ENCODE measurements at places on chromosomes 3 and 15.
A peak's percentile ranks its signal among the peaks of the same experiment; 100 is the strongest.

GRCh38 chr3:125051715-125052581 lies 3.8 kb downstream of the HEG1 start:
- DNase-seq = peak; percentile 85

DNA sequence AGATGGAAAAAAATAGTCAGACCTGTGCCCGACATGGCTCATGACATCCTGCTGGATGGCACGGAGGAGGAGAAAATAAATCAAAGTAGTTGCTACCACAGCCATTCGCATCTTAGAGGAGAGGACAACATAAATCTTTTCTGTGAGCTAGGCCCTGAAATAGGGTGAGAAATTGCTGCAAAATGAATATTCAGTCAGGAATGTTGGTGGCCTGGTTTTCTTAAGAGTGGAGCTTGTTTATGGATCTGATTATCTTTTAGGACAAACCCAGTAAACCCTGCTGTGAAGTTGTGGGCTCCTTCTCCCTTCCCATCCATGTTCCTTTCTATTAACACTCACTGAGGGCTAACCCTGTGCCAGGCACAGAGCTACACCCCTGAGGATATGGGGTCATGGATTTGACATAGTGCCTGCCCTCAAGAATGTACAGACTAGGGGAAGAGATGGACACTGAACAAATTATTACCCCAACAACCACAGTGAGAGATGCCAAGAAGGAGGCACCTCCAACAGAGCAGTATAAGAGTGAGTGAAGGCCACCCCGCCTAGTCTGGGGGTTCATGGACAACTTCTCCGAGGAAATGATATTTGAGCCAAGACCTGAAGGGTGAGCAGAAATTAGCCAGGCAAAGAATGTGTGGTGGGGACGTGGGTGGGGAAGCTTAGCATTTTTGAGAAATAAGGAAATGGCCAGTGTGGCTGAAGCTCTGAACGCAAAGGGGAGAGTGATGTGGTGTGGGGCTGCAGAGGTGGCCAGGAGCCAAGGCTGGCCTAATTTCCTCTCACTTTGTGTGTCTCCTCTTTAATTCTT lies 68.9 kb upstream of the ARL8B start:
- no peak for DNase-seq

GRCh38 chr15:62094388-62094787 lies 27.6 kb downstream of the C2CD4A start:
- no peak for DNase-seq

DNA sequence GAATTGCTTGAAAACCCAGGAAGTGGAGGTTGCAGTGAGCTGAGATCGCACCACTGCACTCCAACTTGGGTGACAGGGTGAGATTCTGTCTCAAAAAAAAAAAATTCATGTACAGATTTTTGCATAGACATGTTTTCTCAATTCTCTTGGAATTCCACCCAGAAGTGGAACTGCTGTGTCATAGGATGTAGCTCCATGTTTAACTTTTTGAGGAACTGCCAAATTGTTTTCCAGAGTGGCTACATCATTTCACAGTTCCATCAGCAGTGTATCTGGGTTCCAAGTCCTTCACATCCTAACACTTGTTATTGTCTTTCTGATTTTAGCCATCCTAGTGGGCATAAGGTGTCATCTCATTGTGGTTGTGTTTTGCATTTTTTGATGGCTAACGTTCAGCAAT lies 9.9 kb downstream of the CAPN7 start:
- DNase-seq = no peak

DNA sequence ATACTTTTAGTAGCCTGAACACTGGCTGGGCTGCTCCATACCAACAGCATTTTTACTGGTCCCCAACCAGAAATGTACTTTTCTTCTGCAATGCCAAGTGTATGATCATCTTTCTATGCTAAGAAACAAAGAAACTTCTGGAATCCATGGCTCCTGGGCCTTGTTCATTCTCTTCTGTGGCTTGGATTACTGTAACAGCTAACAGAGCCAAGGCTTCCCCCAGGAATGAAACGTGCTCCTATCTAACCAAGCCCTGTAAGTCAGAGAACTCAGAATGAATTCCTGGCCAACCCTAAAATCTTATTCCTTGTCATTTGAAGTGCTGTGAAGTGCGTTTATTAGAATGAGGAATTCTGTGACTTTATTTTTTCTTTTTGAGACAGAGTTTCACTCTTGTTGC lies 102.9 kb upstream of the RAD18 start:
- DNase-seq = no peak

GRCh38 chr3:122911901-122912300 lies 115.7 kb downstream of the SEMA5B start:
- no peak for DNase-seq

DNA sequence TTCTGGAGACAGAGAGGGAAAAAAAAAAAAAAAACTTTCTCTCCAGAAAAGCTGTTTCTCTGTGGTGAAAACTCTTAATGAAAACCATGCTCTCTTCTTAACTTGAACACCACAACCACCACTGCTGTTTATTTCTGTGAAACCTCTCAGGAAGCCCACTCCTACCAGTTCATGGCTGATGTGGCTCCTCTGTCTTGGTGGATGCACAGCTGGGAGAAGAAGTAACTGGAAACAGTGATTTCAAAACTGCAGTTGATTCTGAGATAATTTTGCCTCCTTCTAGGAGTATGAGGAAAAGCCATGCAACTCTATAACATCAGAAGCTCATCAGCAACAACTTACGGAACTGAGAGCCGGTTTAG lies 40.2 kb upstream of the PYGO1 start:
- DNase-seq = no peak

DNA sequence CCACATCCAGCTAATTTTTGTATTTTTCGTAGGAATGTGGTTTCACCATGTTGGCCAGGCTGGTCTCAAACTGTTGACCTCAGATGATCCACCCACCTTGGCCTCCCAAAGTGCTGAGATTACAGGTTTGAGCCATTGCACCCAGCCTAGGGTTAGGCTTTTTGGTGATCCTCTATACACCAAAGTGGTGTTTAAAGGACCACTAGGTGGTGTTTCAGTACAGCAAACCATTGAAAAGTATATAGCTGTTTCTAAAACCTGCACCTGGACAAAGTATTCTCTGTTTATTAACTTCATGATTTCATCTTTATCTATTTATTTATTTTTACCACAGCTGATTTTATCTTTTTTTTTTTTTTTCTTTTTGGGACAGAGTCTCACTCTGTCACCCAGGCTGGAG lies 68.4 kb downstream of the MINDY2 start:
- no peak for DNase-seq

DNA sequence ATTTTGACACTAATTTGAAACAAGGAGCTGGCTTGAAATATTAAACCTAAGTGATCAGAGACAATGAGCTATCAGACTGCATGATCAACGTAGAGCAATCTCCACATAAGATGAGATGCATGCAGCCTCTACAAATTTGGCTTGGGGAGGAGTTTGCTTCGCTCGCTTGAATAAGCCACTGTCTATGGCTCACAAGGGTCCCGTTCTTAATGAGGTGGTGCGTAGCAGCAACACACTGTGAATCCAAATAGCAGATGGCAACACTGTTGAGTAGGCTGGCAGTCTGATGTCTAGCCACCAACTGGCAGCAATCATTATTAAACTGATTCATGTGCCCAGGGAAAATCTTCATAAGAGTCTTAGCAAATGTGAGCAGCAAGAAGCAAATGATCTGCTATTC lies 125.4 kb upstream of the CCDC54 start:
- DNase-seq = no peak

DNA sequence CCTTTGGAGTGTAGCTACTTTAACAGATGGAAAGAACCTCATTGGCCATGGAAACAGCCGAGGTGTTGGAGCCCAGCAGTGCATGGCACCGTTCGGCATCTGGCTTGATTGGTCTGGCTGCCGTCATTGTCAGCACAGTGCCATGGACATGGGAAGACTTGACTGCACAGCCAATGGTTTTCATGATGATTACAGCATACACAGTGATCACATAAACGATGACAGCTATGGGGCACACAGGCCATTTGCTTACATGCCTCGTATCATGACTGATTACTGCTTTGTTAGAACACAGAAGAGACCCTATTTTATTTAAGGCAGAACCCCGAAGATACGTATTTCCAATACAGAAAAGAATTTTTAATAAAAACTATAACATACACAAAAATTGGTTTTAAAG lies 44.1 kb downstream of the PGPEP1L start:
- DNase-seq = no peak

- DNase-seq = no peak
Measured at GRCh38 chr3:25396251-25396650, 31.8 kb upstream of the RARB start.

DNA sequence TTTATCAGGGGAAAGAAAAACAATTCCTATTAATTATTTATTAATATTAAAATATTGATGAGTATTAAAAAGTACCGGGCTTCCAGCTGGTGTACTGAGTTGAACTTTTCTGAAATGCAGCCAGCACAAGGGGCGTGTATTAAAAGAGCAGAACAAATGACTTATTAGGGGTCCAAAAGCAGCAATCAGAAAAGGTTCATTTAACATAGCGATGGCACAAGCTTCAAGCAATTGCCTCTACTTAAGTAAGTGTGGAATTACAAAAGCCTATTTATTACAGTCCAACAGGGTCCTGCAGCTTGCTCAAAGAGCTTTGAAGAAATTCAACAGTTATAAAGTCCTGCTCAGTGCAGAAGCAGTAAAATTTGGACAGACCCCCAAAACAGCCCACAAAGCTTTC lies 285.6 kb downstream of the EPHA3 start:
- no peak for DNase-seq

- DNase-seq = no peak
Measured at GRCh38 chr3:14472471-14473351, 67.4 kb downstream of the GRIP2 start.

DNA sequence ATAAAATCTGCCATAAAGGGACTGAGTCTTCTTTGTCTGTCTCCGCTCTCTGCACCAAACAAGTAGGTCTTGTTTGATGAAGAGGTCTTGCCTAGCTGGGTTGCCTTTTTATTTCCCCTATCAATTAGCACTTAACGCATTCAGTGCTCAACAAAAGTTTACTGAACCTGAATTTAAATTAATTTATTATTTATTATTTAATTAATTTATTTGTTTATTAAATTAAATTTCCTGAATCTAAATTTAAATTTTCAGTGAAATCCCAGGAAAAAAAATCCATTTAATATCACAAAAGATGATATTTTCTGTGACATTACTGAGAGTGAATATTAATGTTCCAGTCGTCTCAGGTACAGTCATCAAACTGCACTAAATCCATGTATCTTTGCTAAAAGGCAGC lies 164.9 kb upstream of the AGTR1 start:
- no peak for DNase-seq

- DNase-seq = no peak
Measured at GRCh38 chr3:142165194-142165593, 15.8 kb upstream of the TFDP2 start.

- peak; percentile 58 for DNase-seq
Measured at GRCh38 chr3:13866041-13866965, 13.6 kb downstream of the WNT7A start.

- no peak for DNase-seq
Measured at GRCh38 chr3:90062631-90063200, 955.3 kb downstream of the EPHA3 start.

GRCh38 chr3:14363991-14364390 lies 38.4 kb upstream of the SLC6A6 start:
- no peak for DNase-seq

DNA sequence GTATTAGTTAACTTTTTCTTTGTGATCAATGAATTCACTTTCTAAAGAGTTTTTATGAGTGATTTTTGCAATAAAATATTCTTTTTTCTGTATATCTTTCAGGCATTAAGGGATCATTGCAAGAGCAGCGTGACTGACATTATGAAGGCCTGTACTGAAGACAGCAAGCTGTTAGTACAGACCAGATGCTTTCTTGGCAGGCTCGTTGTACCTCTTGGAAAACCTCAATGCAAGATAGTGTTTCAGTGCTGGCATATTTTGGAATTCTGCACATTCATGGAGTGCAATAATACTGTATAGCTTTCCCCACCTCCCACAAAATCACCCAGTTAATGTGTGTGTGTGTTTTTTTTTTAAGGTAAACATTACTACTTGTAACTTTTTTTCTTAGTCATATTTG lies 24.4 kb downstream of the SELENOT start:
- DNase-seq = no peak

DNA sequence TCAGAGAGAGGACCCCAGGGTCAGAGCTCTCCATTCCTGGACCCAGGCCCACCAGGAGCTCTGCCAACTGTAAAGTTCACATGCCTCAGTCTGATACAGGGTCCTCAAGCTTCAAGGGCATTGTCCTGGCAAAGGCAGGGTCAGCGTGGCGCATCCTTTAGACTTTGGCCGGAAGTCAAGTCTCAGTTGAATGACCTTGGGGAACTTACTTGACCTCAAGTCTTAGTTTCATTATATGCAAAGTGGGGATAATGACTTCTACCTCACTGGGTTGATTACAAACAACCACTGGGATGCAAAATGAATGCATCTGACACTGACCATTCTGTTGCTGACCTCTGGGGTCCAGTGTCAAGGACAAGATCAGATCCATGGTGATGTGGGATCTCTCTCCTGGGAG lies 70.6 kb upstream of the CTSH start:
- no peak for DNase-seq

DNA sequence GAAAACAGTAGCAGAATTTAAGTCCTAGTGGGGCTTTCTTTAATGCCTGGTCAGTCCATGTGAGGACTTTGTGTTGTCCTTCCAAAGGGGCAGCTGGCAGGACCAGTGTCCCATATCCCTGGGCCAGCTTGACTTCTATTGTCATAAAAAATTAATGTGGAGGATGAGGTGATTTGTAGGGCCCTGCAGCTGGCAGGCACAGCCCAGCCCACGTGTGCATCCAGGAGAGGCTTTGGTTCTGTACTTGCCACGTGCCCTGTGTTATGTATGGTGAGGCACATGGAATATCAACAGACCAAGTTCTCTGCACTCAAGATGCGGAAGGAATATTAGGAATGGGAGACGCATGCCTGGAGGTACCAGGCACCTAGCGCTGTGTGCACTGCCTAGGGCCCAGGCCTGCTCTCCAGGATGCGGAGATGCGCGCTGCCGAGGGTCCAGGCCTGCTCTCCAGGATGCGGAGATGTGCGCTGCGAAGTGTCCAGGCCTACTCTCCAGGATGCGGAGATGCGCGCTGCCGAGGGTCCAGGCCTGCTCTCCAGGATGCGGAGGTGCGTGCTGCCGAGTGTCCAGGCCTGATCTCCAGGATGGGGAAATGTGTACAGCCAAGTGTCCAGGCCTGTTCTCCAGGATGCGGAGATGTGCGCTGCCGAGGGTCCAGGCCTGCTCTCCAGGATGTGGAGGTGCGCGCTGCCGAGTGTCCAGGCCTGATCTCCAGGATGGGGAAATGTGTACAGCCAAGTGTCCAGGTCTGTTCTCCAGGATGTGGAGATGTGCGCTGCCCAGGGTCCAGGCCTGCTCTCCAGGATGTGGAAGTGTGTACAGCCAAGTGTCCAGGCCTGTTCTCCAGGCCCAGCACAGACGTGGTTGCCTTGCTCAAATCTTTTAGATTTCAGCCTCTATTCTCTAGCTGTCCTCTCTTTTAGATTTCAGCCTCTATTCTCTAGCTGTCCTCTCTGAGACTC lies 183.3 kb upstream of the ROPN1 start:
- no peak for DNase-seq

DNA sequence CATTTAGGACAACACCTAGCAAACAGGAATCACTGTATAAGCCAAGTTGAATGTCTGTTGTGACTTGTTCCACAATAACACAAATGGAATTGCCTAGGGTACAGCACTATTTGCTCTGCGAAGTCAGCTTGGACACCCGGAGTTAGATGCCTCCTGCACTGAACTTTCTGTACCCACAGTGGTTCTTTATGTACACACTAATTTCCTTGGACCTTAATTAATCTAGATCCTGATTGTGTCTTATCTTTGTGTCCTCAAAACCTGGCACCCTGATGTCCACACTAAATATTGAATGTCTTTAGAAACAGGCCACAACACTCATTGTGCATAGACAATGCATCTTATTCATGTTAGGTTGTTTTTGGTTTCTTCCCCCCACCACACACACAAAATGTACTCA lies 278.9 kb upstream of the NR2F2 start:
- DNase-seq = no peak

All from T-helper 22 cell (primary cell).